ENCODE measurements at places on chromosomes 5 and 9.
A peak's percentile ranks its signal among the peaks of the same experiment; 100 is the strongest.

GRCh38 chr5:16592255-16592654, 24.5 kb downstream of the RETREG1 start:
- no peak for DNase-seq

GRCh38 chr5:33781286-33781685, 110.5 kb downstream of the ADAMTS12 start:
- DNase-seq, result no peak

DNA sequence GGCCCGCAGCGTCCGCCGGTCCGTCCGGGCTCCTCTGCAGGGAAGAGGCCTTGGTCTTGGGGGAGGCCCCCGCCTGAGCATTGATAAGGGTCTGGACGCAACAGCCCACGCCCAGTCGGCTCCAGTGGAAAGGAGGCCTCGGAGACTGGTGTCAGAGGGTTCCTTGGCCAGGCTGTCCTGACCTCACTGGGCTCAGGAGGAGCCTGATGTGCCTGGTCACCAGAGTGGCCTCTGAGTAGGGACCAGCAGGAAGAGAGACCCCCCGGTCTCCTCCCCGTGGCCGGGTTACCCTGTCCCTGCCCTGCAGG, 13.2 kb downstream of the LMX1B start:
- no peak for DNase-seq

- no peak for DNase-seq
Measured at GRCh38 chr9:113566712-113567071, 103.2 kb downstream of the RGS3 start.

DNA sequence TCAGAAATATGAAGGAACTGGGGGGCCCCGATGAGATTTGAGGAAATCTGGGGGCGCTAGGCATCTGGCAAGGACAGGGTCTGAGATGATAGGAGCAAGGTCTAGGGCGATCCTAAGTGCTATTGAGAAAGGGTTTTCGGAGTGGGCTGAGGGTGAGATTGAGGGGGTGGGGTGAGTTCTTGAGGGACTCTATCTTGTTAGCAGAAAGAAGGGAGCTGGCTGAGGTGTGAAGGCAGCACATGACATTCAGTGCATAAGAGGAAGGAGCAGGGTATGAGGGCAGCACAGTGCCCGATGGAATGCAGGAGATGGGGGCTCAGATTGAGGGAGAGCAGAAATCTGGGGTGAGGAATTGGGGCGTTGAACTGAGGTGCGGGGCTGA, 640 bp downstream of the TRIM32 start:
- peak; percentile 0 for DNase-seq

DNA sequence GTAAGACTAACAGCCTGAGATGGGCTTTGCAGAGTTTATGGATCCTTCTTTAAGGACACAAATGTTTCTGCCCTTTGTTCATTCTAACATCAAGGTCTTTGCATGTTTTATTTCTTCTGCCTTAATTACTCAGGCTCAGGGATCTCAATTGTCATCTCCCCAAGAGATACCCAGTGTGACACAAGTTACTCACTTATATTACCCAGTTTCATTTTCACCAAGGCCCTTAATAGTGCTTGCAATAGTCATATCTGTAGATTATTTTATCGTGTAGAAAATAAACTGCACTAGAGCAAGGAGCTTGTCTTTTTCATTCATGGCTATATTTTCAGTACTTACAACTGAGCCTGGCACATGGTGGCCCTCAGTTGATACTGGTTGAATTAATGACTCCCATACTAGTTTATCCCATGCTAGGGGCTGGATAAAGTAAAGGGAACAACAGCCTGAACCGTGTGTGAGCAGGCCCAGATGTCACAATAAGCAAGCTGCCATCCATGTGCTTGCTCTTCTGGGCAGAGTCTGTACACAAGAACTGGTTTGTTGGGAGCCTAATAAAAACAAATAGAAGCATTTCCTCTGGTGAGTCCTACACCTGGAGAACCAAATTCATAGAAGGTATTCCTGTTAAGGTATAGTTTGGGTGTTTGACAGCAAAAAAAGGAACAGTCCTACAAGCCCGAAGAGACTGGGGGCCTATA, 112.5 kb upstream of the CD180 start:
- no peak for DNase-seq

GRCh38 chr5:148848393-148849031, 22.1 kb downstream of the ADRB2 start:
- DNase-seq, result no peak

- DNase-seq, result no peak
Measured at GRCh38 chr5:159971514-159971913, 37.4 kb upstream of the TTC1 start.

GRCh38 chr5:116395631-116396203, 178.9 kb downstream of the SEMA6A start:
- no peak for DNase-seq

DNA sequence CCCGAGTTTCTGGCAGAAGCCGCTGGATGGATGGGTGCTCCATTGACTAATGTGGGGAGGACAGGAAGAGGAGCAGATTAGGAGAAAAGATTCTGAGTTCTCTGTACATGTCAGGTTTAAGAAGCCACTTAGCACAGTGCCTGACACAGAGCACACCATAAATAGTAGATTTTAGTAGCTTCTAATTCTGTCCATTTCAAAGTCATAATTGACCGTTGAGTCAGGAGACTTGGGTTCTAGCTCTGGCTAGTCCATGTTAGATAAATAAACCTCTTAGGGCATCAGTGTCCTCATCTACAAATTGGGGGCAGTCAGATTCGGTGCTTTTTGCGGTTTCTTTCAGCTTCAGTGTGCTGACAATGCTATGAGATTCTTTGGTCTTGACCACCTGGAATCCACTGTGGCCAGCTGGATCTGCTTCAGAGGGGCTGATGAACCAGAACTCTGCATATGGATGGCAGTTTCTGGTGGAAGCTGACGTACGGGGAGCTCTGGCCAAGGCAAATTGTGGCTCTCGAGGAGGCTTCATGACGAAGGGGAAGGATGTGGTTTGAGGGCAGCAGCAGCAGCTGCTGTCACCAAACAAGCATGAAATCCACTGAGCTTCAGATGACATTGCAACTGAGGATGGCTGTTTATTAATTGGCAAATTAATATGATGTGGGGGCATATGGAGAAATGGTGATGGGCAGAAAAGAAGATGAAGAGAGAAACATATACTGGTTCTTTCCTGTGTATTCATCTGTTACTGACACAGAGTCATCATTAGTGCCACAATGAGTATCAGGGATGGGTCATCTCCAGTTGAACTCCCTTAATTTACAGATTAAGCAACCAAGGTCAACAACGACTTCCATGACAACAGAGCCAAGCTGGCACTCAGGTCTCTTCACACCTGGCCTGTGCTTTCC, 134.4 kb downstream of the AOPEP start:
- DNase-seq, result no peak

DNA sequence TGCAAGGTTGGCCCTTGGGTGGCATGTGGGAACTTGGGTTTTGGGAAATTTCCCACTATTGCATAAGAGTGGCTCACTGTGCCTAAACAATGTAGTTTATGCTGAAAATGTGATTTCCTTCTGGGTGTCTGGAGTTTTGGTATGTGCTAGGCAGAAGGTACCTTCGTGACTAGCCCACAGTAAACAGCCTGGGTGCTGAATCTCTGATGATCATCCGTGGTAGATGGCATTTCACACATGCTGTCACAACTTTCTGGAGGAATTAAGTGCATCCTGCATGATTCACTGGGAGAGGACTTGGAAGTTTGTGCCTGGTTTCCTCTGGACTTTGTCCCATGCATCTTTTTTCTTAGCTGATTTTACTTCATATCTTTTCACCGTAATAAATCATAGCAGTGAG, 64.5 kb downstream of the LNPEP start:
- no peak for DNase-seq

GRCh38 chr5:137096149-137097103, 402.7 kb downstream of the SPOCK1 start:
- DNase-seq, result no peak

GRCh38 chr9:78189461-78189860, 46.4 kb upstream of the CEP78 start:
- DNase-seq, result no peak

GRCh38 chr9:14209399-14210345, 104.3 kb downstream of the NFIB start:
- no peak for DNase-seq

- no peak for DNase-seq
Measured at GRCh38 chr5:149265597-149265996, 6.1 kb upstream of the AFAP1L1 start.

- no peak for DNase-seq
Measured at GRCh38 chr5:8376478-8376877, 507.5 kb downstream of the MTRR start.

DNA sequence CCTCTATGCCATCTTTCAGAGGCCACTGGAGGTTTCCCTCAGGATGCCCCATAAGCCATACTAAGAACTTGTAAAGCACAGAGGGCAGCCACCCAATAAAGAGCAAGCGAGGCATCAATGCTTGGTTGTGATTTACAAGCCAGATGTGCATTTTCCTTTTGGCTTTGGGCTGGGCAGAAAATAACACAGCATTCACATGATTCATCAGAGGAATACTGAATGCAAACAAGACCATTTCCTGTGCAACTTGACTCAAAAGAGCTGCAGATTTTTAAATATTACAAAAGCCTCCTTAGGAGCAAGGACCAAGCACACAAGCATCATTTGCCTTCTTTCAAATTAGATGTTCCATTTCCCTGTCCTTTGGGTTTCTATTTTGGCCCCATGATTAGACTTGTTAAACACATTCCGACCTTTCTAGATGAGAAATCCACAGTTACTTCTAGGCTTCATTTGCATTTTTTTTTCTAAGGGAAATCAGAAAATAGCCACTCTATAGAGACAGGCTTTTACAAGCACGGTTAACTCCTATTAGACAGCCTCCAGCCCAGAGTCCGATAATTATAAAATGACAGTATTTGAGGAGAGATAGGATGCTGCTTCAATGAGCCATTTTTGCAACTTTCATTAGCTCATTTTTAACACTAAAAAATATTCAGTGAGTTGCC, 207.8 kb downstream of the SEMA5A start:
- no peak for DNase-seq

DNA sequence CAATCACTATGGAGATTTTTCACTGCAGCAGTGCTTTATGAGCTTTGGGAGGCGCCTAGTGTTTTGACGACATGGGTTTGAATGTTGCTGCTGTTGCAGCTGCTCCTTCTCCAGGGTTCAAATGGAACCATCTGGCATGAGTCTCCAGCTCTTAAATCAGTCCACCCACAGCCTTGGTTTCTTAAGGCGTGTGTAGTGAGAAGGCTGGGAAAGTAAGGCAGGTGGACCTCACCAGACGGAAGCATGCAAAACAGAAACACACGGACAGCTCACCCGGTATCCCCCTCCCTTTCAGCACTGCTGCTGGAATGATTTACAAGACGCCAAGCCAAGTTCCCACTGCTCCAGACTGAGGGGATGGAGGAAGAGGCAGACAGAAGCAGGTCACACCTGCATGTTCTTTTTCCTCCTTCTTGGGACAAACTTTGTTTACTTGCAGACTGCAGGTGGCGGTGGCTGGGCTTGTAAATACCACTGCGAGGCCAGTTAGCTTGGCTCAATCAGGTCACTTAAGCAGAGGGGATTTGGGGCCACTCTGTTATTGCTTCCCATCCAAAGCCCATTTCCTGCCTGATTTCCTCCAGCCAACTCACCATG, 47.4 kb downstream of the ADAM19 start:
- no peak for DNase-seq

- DNase-seq, result no peak
Measured at GRCh38 chr9:114224247-114224610, 68.9 kb downstream of the COL27A1 start.

- DNase-seq, result no peak
Measured at GRCh38 chr5:44675296-44675695, 133.5 kb upstream of the MRPS30 start.

GRCh38 chr5:127555826-127556225, 38.4 kb downstream of the PRRC1 start:
- DNase-seq, result no peak

GRCh38 chr5:1400211-1400855, 44.9 kb downstream of the SLC6A3 start:
- DNase-seq, result no peak

GRCh38 chr5:65141493-65141892, 340.2 kb downstream of the ADAMTS6 start:
- peak; percentile 25 for DNase-seq

DNA sequence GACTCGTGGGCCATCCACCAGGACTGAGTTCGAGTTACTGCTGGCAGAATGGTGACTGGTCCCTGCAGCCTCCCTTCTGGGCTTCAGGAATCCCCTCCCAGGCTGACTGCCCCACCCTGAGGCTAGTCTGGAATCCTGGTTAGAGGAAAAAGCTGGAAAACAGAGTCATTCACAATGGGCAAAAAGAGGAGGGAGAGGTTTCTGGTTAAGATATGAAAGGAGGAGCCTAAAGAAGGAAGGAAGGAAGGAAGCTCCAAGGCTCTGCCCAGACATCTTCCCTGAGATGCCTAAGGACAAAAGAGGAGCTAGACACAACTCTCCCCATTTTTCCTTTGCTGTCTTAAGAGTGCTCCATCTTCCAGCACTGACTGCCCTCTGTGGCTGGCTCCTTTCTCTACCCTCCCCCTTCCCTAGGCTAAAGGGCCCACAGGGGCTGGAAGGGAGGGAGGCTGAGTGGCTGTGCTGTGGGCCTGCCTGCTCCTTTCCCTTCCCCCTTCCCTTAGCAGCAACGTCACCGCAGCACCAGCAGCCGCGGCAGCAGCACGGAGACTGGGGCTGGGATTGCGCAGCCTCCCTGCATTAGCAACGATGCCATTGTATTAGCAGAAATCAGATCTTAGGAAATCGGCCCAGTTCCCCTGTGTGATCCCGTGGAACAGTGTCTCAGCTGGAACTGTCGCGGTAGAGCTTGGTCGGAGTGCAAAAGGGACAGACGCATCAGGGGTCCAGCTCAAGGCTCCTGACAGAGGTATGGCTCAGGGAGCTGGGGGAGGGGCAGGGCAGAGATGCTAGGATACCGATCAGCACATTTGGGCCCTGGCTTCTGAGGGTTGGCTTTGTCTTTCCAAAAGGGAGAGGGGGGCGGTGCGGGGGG, 48.7 kb downstream of the RUSC2 start:
- DNase-seq, result no peak

- no peak for DNase-seq
Measured at GRCh38 chr9:114183006-114183405, 27.7 kb downstream of the COL27A1 start.

- DNase-seq, result no peak
Measured at GRCh38 chr5:127844581-127845021, 141.4 kb downstream of the CCDC192 start.

DNA sequence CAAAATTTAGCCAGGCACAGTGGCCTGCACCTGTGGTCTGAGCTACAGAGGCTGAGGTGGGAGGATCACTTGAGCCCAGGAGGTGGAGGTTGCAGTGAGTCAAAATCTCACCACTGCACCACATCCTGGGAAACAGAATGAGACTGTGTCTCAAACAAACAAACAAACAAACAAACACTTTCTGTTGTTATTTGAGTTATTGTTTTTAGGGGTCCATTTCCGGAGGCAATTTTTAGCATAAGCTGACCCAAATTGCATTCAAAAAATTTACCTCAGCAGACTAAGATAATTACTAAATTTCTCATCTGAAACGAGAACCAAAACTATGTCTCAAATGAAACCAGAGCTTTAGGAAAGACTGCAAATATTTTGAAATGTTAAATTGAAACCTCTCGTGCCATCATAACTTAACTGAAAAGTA, 1485.1 kb downstream of the EFNA5 start:
- no peak for DNase-seq

All from NCI-H1105 (cell line).